ENCODE measurements at places on chromosomes 12 and 14.

- no peak for DNase-seq
These were observed 19.4 kb downstream of the MYRFL start for GRCh38 chr12:69844416-69844815.

GRCh38 chr14:91872517-91873470 lies 5.5 kb upstream of the TC2N start:
- DNase-seq, result no peak

DNA sequence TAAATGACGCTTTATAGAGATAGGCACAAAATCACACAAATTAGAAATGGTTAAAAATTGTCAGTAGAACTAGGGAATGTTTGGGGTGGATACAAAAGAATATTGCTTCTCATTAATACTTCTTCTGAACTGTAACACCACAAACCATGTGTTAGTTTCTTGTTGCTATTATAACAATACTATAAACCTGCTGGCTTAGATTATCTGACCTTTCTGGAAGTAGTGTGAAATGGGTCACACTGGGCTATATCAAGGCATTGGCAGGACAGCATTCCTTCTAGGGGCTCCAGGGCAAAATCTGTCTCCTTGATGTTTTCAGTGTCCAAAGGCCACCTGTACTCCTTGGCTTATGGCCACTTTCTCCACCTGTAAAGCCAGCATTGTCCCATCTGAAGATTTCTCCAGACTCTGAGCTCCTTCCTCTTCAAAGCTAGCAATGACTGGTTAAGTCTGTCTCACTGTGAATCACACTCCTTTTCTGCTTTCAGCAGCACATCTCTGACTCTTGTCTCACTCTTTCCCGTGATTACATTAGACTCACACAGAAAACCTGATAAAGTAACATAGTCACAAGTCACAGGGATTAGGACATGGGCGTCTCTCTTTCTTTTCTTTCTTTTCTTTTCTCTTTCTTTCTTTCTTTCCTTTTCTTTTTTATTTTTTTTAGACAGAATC lies 86.3 kb downstream of the SLC15A4 start:
- no peak for DNase-seq

- no peak for DNase-seq
These were observed 25.2 kb downstream of the HAL start for GRCh38 chr12:95970905-95971304.

DNA sequence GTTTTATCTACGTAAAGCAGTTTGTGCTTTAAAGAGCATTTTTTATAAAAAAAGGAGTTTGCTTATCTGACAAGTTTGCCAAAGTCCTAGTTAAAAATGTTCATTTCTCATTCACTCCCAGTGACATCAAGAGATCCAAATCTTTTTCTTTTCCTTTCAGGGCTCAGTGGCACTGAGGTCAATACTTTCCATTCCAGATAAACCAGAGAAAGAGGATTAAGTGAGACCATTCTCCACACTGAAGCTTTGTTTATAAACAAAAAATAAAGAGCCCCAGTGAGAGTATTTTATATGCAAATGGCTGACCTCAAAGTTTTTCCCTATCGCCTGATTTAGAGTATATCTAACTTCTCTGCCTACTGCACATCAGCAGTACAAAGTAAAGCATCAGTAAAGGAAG lies 199.8 kb downstream of the ALG10B start:
- DNase-seq, result no peak

DNA sequence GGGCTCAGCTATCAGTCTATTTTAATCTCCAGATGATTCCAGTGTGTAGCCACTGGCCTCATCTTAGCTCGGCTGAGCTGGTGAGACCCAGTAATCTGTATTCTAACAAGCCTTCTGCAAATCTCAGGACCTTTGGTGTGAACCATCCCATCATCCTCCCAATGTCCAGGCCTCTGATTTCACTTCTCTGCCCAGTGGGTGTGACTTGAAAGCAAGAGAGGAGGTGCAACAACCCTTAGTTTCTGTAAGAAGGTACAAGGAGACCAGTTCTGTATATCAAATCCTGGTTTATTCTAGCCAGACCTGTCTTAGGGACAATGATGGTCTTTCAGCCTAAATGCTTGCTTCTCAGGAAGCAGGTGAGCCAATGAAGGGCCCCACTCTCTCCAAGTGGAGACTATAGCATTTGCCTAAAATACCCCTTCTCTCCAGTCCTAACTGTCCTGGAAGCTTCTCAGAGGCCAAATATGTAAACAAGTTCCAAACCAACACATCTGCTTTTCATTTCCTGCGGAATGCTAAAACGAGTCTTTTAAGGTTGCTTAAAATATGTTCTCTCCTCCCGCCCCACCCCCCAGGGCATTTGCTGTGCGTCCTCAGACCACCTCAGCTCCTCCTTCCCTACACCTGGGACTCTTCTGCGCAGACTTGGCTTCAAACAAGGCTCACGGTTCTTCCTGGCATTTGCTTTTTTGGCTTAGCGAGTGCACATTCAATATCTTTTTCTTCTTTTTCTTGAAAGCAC lies 78.4 kb upstream of the FUT8 start:
- peak; percentile 79 for DNase-seq

DNA sequence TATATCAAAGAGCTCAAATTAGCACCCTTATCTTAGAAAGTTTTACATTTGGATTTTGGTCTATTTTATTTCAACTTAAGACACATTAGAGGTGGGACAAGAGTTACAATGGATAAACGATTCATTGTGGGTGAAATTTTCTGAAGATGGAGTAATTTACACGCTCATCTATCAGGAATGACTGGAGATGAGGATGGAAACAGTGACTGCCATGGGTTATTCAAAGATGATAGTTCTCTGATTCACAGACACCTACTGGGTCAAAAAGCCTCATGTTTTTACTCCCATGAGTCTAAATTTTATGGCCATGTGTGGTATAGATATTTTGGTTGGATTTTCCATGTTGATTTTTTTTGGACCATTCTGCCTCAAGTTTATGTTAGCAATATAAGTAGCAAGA lies 22.1 kb downstream of the SAMD4A start:
- no peak for DNase-seq

DNA sequence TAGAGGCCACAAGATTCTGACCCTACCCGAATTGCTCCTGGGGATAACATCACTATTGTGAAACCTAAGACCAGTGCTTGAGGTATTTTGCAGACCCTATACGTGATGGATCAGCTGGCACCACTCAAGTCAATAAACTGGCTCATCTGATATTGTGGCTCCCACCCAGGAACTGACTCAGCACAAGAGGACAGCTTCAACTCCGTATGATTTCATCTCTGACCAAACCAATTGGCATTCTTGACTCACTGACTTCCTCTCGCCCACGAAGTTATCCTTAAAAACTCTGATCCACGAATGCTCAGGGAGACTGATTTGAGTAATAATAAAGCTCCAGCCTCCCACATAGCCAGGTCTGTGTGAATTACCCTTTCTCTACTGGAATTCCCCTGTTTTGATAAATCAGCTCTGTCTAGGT lies 1036.1 kb upstream of the TMEM132C start:
- peak; percentile 91 for DNase-seq

GRCh38 chr14:57290751-57291150 lies 22.0 kb downstream of the AP5M1 start:
- DNase-seq, result no peak

GRCh38 chr14:91919814-91920213 lies 27.7 kb downstream of the FBLN5 start:
- peak; percentile 53 for DNase-seq

- DNase-seq, result no peak
These were observed 3.8 kb downstream of the DIO3 start for GRCh38 chr14:101564819-101565698.

- no peak for DNase-seq
These were observed 2.1 kb downstream of the SLC39A2 start for GRCh38 chr14:21001218-21001617.

- DNase-seq, result no peak
These were observed 62.0 kb downstream of the TMEM121 start for GRCh38 chr14:105588236-105588860.

DNA sequence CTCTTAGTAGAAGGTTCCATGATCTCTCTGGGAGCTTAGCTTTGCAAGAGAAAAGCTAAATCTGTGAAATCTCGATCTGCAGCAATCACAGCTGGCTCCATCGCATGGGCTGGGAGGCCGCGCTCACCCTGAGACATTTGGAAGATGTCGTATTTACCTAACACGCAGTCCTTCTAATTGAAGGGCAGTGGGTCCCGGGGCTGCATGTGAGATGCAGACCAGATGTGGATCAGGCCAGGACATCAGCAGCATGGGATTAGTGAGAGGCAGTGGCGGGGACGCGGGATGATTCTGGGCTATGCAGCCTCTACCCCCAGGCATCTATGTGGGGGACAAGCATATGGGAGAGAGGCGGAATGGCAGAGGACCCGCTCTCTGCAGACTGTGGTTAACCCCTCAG lies 312.4 kb upstream of the RTL1 start:
- DNase-seq, result no peak

GRCh38 chr14:92421751-92422150 lies 91.8 kb upstream of the RIN3 start:
- peak; percentile 34 for DNase-seq

DNA sequence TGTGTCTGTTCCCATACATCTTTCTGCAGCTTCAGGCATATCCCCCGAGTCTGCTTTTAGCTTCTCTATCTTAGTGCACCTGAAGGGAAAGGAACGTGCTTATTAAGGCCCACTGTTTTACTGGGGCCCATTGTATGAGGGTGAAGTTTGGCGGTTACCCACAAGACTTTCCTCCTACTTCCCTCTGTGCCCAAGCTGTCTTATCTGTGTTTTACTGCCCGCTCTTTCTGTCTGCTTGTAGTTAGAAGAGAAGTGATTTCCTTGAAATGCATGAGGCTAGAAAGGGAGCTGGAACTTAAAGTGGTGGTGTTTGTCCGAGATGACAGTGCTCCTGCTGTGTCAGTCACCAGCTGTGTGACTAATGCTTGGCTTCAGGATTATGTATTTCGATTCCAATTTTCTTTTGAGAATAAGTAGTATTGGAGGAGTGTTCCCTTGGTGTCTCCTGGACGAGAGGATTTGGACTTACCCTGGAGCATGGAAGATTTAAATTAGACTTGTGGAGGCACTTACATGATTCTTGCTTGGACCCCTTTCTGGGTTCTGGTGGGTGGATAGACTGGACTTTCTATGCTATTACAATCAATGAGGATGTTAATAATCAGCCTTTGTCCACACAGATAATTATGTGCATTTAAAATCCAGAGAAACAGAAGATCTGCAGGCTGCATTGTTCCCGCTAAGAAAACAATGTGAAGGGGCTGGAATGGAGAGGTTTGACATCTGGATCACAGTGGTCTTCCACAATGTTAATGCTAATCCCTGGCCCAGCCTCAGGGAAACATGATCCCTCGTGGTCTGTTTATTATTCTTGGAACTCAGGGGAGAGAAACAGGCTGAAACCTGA lies 13.9 kb upstream of the KRT86 start:
- no peak for DNase-seq

DNA sequence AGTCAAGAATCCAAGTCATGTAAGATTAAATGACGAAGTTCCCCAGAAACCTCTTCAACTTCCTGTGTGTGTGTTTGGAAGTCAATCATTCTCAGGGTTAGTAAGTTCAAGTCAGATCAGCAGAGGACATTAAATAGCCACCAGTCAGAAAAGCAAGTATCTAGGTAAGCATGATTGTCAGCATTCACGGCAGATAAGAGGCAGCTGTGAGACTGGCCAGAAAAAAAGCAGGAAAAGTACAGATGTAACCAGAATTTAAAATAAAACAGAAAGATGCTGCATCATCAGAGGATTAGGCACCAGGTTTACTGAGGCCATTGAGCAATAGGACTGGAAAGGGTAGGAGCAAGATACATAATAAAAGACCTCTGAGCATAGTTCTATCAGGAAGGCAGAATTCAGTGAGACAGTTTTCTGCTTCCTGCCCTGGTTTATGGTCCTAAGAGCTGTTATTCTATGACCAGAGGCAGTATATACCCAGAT lies 606.9 kb downstream of the FSCB start:
- DNase-seq, result no peak

- no peak for DNase-seq
These were observed 33.4 kb upstream of the FAM181A start for GRCh38 chr14:93893661-93894261.

- DNase-seq, result no peak
These were observed 581 bp downstream of the ARG2 start for GRCh38 chr14:67620217-67620785.

GRCh38 chr12:15206831-15207389 lies 14.3 kb downstream of the RERG start:
- DNase-seq, result no peak

GRCh38 chr12:2664721-2665577 lies 129.8 kb upstream of the FKBP4 start:
- no peak for DNase-seq

- DNase-seq, result no peak
These were observed 1.2 kb upstream of the WSB2 start for GRCh38 chr12:118061873-118062843.

DNA sequence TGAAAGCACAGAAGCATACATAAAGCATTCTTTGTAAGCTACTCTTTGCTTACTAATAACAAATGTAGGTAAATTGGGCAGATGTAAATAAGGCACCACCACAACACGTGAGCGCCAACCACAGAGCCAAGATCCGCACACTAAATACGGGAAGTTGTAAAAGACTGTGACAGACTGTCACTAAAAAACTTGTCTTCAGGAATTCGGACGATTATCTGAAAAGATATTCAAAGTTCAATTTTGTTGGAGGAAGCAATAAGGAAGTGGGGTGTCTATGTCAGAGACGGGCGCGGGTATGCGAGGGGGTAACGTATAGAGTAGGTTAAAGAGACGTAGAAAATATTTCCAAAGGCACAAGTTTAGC lies 1.5 kb upstream of the HSP90B1 start:
- DNase-seq, result no peak

- DNase-seq, result no peak
These were observed 164.6 kb upstream of the PARP11 start for GRCh38 chr12:4037747-4038312.

DNA sequence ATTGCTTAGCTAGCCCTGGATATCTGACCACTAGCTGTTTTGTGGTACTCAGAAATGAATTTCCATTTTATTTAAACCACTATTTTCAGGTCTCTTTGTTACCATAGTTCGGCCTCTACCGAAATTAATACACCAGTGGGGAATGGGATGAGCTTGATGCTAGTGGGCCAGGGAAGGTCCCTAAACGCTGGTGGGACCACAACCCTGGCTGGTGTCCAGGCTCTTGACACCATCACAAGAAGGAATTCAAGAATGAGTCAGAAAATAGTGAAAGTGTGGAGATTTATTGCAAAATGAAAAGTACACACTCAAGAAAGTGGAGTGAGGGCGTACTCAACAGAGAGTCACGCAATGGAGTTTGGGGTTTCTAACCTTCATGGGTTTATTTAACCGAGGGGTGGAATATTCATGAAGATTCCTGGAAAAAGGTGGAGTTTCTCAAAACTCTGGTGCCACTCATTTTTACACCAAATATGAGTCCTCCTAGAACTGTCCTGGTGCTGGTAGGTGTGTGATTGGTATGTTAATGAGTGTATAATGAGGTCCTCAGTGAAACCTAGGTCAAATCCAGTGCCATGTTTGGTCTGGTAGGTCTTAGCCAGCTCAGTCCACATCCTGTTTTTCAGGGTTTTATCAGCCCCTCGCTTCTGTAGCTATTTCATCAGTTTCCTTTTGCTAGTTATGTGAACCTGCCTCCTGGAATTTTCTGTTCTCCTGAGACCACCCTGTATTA lies 38.9 kb upstream of the LRP6 start:
- DNase-seq, result no peak
